ENCODE measurements at places on chromosomes 5 and 9.

GRCh38 chr9:2066312-2067273, 51.4 kb downstream of the SMARCA2 start:
- DNase-seq = no peak

GRCh38 chr9:71764463-71764862, 3.9 kb downstream of the CEMIP2 start:
- no peak for DNase-seq

GRCh38 chr5:72818866-72819534, 2.5 kb downstream of the TNPO1 start:
- peak; percentile 17 for DNase-seq

- no peak for DNase-seq
These were observed 28.6 kb downstream of the KCNN2 start for GRCh38 chr5:114390431-114390830.

GRCh38 chr9:15501179-15501578, 9.6 kb downstream of the PSIP1 start:
- no peak for DNase-seq

DNA sequence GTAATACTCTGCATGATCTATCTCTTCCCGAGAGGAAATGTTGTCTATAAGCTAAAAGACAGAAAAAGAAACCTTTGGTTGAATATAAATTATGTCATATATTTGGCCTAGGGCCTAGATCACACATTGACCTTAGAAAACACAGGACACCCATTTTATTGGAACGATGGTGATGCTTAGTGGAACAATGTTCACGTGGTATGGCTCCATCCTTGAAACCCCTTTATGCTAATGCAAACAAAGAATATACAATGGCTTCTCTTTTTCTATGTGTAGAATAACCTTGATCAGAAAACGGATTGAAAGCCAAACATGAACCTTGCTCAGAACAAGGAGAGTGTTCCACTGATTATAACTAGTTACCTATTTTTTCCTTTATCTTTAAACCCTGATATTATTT, 24.5 kb downstream of the MRPS27 start:
- DNase-seq = no peak

GRCh38 chr5:122404018-122404417, 92.0 kb downstream of the SNCAIP start:
- no peak for DNase-seq

GRCh38 chr5:135240781-135241360, 158.2 kb downstream of the MACROH2A1 start:
- DNase-seq = no peak

DNA sequence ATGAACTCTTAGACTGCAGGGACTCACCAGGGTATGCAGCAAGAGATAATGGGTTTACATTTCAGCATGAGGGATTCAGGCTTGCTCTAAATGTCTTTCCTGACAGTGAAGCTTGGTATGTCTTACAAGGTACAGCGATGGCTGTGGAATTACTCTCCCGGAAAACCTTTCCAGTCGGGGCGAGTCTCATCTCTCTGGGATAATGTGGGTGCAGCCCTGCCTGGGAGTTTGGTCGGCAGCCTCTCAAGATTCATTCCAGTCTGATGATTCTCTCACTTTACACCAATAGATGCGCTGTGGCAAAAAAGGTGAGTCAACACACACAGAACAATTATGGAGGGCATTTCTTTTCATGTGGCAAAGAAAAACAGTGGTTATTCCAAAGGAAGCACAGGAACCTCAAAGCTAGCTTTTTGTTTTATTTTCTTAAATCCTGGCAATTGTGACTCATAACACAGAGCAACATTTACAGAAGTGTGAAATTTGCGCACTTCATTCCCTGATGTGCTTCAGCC, 190.3 kb downstream of the DCP2 start:
- no peak for DNase-seq

GRCh38 chr9:85431339-85432102, 310.2 kb downstream of the AGTPBP1 start:
- DNase-seq = no peak

GRCh38 chr5:121962347-121962670, 534 bp downstream of the SRFBP1 start:
- no peak for DNase-seq

GRCh38 chr9:110248361-110248760, 7.9 kb downstream of the TXN start:
- DNase-seq = no peak

DNA sequence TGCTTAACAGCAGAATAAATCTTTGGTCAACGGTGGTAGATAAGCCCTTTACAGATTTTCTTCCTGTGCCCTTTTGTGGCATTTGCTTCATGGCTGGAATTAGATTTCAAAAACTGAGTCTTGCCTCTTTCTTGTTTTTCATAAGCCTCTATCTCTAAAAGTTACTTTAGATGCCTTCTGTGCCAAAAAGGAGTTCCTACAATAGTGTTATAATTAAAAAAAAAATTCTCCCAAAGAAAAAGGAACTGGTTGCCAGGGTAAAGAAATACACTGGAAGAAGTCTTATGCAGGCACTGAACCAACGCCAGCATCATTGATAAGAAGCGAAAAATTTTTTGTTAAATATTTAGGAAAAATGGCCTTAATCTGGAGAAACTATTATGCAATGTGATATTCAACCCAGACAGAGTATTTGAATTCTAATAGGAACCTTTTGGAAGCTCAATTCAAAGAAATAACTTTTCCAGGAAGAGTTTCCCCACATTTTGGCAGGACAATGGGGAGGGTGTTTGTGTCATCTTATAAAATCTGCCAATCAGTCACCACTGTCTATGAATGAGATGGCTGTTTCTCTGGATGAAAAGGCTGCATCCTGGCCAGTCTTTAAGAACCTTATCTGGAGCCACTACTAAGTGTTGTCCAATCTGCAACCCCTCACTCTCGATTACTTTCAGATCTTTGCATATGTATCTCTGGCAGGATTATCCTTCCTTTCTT, 608.1 kb downstream of the PDE4D start:
- no peak for DNase-seq

DNA sequence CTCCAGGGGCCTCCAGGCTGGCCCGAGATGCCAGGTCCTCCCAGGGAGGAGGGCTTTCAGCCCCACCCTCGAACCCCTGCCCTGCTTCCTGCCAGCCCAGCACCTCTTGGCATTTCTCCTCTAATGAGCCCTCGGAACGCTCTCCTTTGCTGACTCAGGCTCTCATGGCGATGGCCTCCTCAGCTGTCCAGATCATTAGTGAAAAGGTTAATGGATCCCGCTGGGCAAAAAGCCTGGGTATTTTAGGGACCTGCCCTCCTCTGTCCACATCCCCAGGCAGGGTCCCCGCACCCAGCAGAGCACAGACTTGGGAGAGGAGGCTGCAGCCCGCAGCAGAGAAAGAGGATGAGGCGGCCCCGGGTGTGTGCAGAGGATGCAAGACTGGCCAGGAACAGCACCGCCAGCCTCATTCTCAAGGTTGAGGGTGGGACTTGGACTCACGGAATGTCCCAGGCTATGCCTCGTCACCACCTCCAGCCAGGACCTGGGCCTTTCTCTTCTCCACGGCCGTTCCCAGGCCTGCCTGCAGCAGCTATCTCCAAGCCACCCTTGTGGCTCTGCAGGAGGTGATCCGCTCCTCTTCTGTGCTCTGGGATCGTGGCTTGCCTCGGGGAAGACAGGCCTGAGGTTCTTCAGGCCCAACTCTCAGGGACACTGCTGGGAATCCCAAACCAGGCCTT, 23.0 kb upstream of the ADAMTS2 start:
- no peak for DNase-seq

- DNase-seq = no peak
These were observed 33.3 kb downstream of the CEP72 start for GRCh38 chr5:645421-645820.

DNA sequence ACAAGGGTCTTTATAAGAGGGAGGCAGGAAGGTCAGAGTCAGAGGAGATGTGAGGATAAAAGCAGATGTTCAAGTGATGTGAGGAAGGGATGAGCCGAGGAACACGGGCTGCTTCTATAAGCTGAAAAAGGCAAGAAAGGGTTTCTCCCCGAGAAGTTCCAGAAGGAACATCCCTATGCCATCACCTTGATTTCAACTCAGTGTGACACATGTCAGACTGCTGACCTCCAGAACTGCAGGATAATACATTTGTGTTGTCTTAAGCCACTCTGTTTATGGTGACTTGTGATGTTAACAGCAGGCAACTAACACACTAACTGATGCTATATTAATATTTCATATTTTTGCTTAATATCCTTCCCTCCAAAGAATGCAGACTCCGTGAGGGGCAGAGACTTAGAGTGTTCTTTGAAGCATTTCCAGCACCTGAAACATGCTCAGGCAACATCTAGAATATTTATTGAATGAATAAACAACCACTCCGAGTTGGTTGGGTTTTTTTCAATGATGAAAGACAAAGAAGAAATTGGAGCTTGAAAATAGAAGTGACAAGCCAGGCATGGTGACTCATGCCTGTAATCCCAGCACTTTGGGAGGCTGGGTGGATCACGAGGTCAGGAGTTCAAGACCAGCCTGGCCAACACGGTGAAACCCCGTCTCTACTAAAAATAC, 77.6 kb upstream of the ADRA1B start:
- DNase-seq = no peak

DNA sequence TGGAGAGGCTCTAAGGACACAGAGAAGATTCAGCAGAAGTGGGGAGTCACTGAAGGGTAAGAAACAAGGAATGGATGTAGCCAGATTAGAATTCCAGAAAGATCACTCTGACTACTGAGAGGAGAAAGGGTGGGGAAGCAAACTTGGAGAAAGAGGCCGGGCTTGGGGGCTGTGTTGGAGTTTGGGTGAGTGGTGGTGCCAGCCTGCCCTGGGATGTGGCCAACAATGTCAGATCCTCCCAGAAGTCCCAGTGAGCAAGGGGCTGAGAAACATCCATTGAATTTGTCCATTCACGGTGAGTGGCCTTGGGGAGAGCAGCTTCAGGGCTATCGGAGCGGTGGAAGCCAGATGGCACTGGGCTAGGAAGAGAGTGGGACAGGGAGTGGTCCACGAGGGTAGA, 60.4 kb downstream of the COL15A1 start:
- DNase-seq = no peak

- DNase-seq = no peak
These were observed 358.1 kb upstream of the PIK3R1 start for GRCh38 chr5:67857502-67857901.

- no peak for DNase-seq
These were observed 5.4 kb downstream of the SLC35A4 start for GRCh38 chr5:140570058-140570457.

- no peak for DNase-seq
These were observed 42.3 kb downstream of the TENT4A start for GRCh38 chr5:6755519-6755918.

GRCh38 chr5:156182174-156182967, 144.6 kb upstream of the SGCD start:
- DNase-seq = no peak

GRCh38 chr9:27472195-27472594, 51.9 kb upstream of the IFNK start:
- no peak for DNase-seq

- no peak for DNase-seq
These were observed 40.4 kb downstream of the SPINK5 start for GRCh38 chr5:148104226-148104625.

DNA sequence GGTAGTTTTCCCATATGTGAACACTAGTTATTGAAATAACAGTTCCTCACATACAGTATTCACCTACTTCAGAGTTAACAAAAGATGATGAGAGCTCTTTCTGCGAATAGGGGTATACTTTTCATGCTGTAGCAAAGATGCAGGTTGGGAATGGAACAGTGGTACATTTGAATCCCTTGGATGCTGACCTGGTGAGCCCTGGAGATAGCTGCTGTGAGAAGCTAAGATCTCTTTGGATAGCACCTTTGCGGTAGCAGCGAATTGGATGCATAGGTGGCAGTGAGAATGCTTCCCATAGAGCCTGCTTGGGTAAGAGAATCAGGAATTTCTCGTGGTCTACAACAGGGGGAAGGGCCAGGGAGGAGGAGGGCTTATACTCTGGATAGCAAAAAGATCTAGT, 61.2 kb downstream of the NUP214 start:
- DNase-seq = no peak

- no peak for DNase-seq
These were observed 359.3 kb downstream of the TMEM161B start for GRCh38 chr5:87909382-87909781.

GRCh38 chr5:159732220-159732619, 184.1 kb upstream of the ADRA1B start:
- no peak for DNase-seq
